ENCODE measurements at places on chromosomes 7 and 10.

GRCh38 chr7:6317797-6318438 is 45.5 kb upstream of the CYTH3 start:
- peak; percentile 1 for DNase-seq

GRCh38 chr7:44920119-44920518 is 34.8 kb upstream of the PURB start:
- DNase-seq: no peak

DNA sequence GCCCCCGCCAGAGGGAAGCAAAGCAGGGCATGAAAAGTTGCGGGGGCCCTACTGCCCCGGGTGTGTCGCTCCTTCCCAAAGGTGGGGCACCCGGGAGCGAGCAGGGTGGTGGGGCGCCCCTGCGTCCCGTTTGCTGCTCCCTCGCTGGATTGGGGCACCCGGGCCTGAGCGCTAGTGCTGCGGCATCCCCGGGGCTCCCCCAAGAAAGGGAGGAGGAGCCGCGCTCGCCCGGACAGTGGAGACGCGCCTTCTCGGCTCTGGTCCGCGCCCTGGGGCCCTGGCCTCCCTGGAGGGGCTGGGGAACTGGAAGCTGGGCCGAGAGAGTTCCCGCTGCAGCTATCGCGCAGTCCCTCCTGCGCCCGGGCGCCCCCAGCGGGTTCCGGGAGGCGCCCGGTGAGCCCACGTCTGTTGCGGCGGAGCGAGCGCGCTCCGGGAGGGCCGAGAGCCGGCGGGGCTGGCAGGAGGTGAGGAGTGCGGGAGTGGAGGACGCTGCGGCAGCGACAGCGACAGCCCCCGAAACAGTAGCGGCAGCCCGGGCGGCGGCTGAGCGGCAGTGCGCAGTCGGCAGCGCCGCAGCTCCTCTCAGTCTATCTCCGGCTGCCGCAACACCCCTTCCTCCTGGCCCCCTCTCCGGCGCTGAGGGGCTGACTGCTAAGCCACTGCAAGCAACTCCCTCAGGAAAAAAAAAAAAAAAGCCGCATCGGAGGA is 504 bp upstream of the BMPER start:
- DNase-seq: no peak

GRCh38 chr10:72007246-72007892 is 43.2 kb downstream of the CHST3 start:
- no peak for DNase-seq

DNA sequence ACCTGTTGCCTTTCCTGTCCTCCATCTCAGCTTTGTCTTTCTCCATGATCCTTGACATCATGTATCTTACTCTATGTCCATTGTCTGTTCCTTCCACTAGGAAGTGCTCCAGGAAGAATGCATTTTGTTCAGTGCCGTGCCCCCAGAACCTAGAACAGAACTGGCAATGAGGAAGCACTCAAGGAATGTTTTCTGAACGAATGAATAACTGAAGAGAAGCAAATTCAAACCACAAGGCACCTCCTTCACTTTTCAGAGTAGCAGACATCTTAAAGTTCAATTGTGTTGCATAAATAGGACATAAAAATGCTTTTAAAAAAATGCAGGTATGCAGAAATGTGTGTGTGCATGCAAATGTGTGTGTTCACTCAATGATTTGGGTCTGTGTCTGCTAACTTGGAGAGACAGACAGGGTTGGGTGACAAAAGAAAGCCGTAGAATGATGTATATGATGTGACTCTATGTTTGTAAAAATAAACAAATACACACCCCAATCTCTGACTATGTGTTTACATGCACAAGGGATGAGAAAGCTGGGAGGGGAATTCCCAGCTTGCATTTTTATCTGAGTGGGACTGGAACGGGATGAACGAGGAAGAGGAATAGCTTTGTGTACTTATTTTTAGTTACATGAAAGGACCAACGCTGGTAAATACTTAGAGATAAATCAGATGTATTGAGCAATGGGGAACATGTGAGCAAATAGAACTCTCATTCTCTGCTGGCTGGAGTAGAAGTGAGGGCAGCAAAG is 237.7 kb downstream of the FANK1 start:
- DNase-seq: no peak

GRCh38 chr7:95772298-95772770 is at the start of gene DYNC1I1:
TSS of gene DYNC1I1 (plus strand) at chr7:95772554. CDS start at chr7:95804730, 32,176 bp downstream.
- DNase-seq: no peak

DNA sequence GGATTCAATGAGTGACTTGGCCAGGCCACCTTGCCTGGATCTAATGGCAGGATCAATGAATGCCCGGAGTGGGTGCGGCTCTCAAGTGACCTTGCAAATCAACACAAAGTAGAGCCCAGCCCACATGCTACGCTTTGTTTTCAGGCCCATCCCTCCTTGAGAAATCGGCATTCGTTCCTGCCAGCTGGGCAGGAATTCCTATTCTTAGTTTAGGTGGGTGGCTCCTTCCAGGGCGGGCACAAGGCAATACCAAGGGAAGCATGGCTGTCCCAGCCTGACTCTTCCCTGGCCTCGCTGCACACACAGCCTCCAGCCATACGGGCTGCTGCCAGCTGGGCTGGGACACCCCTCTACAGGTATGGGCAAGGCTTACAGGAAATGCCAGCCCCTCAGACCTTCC is 119.3 kb downstream of the SH3PXD2A start:
- DNase-seq: no peak

DNA sequence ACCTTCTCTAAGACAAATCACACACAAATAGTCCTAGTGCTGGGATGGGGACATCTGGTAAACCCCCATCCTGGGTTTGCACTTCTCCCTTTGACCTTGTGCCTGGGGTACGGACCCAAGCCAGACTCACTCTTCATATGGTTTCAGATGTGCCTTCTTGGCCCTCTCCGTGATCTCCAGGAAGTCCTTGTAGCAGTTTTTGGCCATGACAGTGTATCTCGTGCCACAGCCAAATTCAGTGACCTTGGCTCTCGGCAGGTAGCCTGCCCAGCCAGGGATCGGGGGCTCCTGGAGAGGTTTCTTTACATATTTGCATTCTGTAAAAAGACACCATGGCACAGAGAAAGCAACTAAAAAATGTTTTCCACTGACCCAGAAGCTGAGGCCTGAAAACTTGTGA is 43.9 kb downstream of the PNLIPRP2 start:
- DNase-seq: no peak

Data from stimulated activated CD8-positive, alpha-beta memory T cell treated with anti-CD3 and anti-CD28 coated beads, Interleukin-12 subunit alpha, Interleukin-12 subunit beta, amount 100 ng/mL, for 4 hours (primary cell).